ENCODE measurements at places on chromosomes 7 and 10.

GRCh38 chr7:16417906-16418305 lies 3.4 kb downstream of the CRPPA start:
- DNase-seq: no peak

DNA sequence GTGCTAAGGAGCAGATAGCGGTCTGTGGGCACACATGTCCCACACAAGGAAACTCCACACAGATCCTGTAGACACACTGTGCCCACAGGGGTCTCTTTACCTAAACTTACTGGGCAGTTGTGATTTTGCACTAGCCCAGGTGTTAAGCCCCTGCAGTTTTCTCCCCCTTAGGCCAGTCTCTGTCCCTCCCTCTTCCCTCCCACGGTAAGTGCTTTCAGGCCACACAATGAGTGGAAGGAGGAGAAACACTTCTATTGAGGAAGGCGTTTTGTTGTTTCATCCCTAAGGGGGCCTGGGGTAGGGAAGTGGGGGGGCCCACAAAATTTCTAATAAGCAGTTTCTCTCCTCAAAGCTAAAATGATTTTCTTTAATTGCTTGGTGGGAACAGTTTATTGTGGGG lies 51.4 kb downstream of the FBXW4 start:
- no peak for DNase-seq

GRCh38 chr7:22569586-22570321 lies 69.8 kb upstream of the STEAP1B start:
- DNase-seq: no peak

GRCh38 chr10:5951721-5952407 lies 25.5 kb downstream of the IL15RA start:
- no peak for DNase-seq

DNA sequence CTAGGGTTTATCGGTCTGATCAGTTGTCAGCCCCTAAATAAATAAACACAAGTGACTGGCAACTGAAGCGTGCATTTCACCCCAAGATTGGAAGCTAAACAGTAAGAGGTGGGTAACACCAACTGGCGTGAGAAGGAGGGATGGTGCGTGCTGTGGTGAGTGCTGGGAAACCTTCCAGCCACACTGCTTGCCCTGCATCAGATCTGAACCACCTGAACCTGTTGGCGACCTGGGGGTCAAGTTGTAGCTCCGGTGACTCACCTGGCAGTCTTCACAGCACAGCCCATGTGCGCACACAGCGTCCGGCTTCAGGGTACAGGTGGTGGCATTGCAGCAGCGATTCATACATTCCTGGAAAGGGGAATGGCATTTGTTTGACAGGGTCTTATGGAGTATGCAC lies 170.1 kb downstream of the FANK1 start:
- DNase-seq: no peak

DNA sequence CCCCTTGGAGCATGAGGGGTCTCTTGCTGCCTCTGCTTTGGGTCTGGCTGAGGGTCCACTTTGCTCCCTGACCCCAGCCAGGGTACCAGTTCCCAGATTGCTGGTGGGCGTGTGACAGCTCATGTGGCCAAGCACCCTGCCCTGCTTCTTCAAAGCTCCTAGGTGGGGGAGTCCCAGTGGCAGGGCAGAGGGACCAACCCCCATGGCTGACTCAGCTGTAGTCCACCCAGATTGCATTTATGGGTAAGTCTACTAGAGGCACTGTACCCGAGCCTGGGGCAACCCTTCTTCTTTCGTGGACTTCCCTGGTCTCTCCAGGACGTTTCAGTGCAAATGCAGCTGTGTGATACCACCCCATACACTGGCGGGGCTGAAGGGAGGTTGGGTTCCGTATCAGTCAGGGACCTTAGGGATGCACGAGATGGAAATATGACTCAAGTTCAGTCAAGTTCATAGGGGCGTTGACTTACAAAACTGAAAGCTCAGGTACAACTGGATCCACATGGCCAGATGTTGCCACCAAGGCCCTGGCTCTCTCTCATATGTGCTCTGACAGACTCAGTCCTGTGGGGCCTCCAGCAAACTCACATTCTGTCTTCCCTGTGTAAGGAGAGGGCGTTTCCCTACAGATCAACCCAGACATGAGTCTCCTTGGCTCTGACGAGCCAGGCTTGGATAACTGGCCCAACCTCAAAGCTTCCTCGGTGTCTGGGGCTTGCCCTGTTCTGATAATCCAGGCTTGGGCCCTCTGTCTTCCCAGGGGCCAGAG lies 13.6 kb downstream of the PTPRE start:
- DNase-seq: no peak

DNA sequence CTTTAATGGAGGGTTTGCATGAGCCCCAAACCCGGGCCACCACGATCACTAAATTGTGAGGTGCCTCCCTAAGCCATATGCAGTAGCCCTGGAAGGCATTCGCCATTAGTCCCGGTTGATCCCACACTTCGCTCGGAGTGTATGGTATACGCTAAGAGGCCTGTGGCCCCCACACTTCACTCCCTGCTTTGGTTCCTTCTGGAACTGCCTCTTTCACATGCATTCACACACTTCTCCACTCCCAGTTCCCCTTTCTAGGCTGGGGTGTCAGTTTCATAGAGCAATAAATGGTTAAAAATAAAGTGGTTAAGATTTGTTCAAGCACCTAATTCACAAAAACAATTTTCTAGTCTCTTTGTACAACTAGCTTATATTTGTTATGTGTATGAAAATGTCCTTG lies 212.1 kb upstream of the KCND2 start:
- DNase-seq: no peak

DNA sequence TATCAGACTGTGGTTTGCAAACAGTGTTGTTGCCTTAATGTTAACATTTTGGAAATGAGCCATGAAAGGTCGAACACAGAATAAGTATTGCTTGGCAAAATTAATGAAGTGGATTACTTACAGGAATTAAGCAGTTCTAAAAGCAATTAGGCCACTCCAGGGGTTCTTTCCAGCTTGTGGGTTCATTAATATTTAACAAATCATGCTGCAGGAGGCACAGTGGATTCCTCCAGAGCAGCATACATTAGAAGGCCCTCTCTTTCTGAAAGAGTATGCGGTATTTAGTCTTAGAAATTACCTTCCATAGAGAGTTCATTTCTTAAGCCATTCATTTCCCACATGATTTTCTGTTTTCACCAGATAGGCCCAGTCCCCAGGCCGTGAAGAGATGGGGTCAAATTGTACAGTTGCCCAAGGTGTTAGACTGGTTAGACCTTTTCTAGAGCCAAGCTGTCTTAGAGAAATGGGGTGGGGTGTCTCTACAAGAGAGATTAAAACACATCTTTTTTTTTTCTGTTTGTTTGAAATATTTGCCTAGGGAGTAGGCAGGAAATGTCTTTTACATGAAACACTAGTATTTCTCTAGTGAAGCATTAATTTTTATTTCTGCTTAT lies 40.0 kb upstream of the AGR3 start:
- DNase-seq: no peak

DNA sequence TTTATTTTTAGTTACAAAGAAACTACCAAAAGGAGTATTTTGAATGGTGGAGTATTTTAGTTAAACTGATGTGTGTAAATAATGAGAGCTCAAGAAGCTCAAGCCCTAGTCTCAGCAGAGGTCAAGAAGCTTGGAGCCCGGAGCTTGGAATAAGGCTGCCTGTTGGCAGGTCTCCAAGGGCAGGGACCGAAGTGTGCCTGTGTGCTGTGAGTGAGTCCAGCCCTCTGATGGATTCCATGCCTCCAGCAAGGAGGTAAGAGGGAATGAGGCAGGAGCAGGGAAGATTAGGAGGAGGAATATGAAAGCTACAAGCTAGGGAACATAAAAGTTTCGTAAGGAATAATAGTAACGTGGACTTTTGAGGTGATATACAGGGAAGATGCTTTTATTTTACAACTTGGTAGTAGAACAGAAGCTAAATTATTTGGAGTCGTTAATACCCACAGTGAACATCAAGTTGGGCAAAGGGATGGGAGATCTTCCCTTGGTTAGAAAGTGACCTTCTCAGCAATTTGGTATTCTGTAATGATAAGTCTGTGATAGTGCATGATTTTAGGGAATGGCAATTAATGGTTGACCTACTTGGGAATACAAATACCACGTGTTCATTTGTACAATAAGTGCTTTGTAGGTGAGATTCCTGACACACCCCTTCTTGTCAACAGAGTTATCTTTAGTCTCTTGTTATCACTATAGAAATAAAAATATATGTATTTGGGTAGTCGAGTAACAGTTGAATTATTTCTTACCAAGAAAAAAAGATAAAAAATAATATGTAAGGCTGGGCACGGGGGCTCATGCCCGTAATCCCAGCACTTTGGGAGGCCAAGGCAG lies 4.6 kb downstream of the SEC23IP start:
- no peak for DNase-seq

GRCh38 chr7:122803323-122803722 lies 82.9 kb downstream of the CADPS2 start:
- no peak for DNase-seq

DNA sequence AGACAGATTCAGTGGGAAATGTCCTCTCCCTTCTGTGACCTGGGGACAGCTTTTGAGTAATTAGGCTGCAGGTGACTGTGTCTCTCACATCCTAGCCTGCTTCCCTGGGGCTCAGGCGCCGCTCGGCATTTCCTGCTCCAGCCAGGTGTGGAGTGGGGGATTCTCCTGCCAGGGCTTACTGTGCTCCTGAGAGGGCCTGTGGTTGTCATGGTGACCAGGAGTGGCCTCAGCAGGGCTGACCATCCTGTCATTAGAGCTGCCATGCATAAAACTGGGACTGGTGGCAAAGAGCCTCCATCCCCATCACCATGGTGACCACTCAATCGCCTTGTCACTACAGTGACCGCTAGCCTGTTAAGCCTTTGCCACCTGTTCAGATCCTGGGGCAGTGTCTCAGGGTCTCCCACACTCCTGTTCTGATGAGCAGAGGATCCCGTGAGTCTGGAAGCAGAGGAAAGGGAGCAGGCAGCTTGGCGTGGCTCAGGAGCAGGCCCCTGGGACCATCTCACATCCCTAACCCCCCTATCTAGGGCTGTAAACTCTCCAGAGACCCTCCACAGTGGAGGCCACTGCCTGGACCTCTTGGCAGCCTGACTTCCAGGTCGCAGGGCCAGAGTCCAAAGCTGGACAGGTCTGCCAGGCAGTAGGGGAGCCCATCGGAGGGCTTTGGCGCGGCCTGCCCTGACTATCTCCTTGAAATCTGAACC lies at the start of gene GCK:
GCK (minus strand) TSS at position 154 of the 707 bp plus-strand sequence. CDS start 486 bp downstream, outside the sequence.
- no peak for DNase-seq

- DNase-seq: no peak
Observed at GRCh38 chr10:92830478-92831389, 17.6 kb upstream of the EXOC6 start.

DNA sequence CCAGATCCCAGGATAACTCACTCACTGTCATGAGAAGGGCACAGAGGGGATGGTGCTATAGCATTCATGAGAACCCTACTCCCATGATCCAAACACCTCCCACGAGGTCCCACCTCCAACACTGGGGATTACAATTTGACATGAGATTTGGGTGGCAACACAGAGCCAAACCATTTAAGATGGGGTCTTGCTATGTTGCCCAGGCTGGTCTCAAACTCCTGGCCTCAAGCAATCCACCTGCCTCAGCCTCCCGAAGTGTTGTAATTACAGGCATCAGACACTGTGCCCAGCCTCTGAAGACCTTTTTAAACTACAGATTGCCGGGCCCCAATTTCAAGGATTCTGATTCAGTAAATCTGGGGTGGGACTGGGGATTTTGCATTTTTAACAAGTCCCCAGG lies 98.5 kb downstream of the BAMBI start:
- DNase-seq: no peak

DNA sequence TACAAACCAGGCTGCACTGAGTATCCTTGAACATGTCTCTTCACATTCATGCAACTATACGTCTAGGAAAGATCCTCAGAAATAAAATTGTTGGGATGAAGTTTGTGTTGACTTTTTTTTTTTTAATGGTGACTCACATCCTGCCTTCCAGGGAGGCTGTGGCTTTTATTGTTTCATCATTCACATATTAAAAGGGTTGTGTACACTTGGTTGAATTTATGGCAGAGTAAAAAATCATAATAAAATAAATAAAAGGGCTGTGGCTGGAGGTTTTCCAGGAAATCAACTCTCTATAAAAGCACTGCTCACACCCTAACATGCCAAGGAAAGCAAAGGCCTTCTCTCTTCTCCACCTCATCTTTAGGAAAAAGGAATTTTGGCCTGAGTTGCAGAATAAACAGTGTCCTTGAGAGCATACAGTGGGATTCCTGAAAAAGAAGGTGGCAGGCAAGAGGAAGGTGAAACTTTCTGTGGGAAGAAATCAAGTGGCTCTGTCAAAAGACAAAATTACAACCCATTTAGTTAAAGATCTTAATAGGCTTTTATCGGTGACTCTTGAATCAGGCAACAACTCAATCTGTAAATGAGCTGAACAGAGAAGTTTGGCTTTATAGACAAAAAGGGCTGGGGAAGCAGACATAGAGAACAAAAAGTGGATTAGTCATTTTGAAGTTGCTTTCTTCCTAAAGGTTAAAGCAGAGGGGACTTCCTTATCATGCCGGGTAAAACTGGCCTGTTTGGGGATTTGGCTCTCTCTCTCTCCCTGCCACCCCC lies 41.6 kb upstream of the FHIP2A start:
- no peak for DNase-seq

GRCh38 chr7:12896316-12896715 lies 208.9 kb downstream of the ARL4A start:
- DNase-seq: no peak

- no peak for DNase-seq
Observed at GRCh38 chr7:114102996-114103395, 184.2 kb upstream of the PPP1R3A start.

DNA sequence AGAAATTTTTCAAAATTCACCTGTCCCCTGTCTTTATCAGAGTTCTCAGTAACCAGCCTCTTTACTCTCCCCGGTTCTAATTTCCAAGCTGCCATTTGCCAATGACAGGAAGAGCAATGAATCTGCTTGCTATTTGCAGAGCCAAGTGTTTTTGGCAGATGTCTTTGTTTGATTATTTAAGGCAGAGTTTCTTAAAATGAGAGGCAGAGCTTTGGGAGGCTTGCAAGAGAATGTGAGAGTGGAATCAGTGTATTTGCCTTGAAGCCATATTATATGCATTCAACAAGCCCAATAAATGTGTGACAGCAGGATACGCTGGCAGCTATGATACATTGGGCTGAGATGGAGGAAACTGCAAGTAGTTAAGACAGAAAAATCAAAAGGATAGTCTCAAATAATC lies 196.5 kb downstream of the PHF14 start:
- no peak for DNase-seq

DNA sequence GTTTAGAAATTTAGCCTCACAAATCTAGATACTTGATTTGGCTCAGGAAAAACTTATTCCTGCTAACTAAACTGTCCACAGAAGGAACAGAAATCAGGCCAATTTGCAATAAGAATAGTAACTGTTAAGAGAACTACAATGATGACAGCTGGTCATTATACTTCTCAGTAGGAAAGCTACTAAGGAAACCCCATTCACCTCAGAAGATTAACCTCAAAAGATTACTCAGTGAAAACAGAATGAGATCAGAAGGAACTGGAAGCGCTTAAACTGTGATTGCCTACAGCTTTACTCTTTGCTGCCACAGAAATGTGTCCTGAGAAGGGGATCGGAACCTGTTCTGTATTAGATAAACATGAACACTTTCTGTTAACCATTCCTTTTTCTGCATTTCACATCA lies 24.3 kb upstream of the DNAJB12 start:
- no peak for DNase-seq

GRCh38 chr7:114088470-114088940 lies 169.7 kb upstream of the PPP1R3A start:
- DNase-seq: no peak
